AG20443 (cell line): ENCODE measurements at places on chromosomes 2 and 18.

GRCh38 chr2:4047961-4048891 lies 344.9 kb downstream of the DCDC2C start:
- DNase-seq: no peak

DNA sequence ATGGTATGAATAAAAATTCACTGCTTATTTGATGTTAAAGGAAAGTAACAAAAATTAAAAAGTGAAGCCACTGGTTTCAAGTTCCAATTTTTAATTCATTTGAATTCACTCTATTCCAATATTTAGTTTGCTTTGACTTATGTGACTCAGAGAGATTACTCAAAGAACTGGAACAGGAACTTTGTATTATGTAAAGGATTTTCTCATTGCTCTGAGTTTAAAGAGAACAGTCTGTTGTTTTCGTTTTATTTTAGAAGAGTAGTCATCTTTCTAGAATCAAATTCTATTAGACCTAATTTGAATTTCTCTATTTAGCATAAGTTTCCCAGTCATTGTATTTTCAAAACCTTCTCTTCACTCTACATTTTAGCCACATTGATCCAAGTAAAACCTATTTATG lies 300.1 kb upstream of the SLC8A1 start:
- DNase-seq: peak; percentile 11

DNA sequence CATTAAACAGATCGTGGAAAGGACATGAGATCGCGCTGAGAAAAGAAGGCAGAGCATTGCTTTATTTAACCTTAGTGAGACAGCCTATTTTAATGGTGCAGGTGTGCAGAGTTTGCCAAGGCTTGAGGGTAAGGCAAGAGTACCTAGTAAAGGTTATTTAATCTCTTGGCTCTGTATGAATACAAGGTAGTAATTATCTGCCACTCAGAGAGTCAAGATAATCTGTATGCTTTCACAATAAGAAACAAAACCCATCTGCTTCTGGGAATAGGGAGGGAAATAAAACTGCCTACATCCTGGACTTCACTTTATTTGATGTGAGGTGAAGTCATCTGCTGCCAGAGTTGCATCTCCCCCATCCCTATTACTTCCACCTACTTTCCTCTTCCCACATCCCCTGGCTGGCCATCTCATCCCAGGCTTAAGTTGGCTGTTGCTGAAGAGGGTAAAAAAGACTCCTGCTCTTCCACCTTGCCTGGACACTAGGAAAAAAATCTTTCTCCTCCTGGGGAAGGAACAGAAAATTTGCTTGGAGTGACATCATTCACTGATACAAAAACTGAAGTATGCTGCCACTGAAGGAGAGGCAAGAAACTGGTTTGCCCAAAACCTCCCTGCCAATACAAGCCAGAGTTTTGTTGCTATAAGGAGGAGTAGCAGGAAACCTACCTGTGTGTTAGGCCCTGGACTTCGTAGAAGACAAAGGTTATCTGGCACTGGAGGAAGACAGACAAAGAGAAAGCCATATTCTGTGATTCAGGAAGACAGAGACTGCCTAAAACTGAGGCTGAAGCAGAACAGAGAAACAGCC lies 35.8 kb upstream of the ARHGAP25 start:
- DNase-seq: no peak

GRCh38 chr2:18413676-18414396 lies 146.6 kb downstream of the RDH14 start:
- peak; percentile 76 for DNase-seq

- no peak for DNase-seq
Observed at GRCh38 chr2:23657934-23658333, 269.0 kb downstream of the ATAD2B start.

- no peak for DNase-seq
Observed at GRCh38 chr18:77037567-77037966, 95.0 kb downstream of the MBP start.

DNA sequence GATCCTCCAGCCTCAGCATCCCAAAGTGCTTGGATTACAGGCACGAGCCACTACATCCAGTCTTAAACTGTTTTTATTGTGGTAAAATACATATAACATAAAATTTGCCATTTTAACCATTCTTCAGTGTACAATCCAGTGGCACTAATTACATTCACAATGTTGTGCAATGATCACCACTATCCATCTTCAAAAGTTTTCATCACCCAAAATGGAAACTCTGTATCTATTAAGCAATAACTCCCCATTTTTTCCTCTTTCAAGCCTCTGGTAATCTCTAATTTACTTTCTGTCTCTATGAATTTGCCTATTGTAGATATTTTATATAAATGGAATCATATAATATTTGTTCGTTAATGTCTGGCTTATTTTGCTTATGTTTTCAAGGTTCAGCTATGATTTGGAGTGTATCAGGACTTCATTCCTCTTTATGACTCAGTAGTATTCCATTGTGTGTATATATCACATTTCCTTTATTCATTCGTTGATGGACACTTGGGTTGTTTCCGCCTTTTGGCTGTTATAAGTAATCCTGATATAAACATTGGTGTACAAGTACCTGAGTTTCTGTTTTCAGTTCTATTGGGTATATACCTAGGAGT lies 71.8 kb downstream of the GFPT1 start:
- DNase-seq: no peak

GRCh38 chr18:45518311-45519155 lies 96.7 kb upstream of the SLC14A2 start:
- DNase-seq: no peak

GRCh38 chr2:8636041-8636491 lies 45.8 kb upstream of the ID2 start:
- no peak for DNase-seq

DNA sequence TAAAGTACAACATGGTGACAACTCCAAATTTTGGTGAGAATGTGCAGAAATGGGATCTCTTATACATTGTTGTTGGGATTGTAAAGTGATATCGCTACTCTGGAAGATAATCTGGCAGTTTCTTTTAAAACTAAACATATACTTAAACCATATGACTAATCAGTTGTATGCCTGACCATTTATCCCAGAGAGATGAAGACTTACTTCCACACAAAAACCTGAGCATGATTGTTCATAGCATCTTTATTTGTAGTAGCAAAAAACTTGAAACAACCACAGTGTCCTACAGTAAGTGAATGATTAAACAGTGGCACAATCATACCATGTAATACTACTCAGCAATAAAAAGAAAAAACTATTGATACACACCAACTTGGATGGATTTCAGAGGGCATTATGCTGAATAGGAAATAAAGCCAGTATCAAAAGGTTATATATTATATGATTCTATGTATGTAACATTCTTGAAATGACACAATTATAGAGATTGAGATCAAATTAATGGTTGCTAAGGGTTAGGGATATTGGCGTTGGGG lies 47.3 kb downstream of the EPB41L5 start:
- DNase-seq: no peak

DNA sequence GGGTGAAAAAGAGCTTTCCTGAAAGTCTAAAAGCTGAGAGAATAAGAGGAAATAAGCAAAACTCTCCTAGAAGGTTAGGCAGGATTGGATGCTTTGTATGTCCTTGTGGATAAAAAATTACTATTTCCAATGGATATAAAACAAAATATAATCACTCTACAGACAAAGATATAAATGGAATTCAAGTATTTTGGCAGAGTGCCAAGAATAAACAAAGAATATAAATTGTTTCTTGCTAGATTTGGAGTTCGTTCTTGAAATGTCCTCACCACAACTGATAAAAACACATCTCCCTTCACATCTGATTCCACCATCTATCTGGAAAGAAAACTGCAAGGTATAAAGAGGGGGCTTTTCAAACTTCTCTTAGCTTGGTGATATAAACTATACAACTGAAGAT lies 13.3 kb downstream of the SULT1C3 start:
- DNase-seq: no peak

- DNase-seq: no peak
Observed at GRCh38 chr2:241808721-241809382, at the start of gene NEU4. TSS of gene NEU4 (plus strand) at chr2:241809193. CDS start at chr2:241814485, 5,292 bp downstream.

DNA sequence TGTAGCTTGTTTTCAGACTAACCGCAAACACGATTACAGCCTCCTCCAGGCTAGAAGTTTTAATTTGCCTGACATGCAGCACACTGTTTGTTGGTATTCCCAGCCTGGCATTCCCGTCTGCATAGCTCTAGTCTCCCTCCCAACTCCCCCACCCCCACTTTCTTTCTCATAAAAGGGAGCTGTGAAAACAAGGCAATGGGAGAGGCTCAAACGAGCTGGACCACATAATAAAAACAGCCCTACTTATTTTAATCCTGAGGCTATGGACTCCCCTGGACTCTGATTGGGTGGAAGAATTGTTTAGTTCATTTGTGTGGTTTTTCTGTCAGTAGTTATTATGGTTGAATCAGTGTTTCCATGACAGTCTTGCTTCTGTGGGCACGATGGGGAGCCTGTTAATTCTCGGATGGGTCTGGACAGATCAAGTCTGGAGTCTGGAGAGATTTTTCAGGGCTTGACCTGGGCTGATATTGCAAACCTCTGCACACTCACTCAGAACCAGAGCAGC lies 1.2 kb downstream of the STON1 start:
- DNase-seq: peak; percentile 76

DNA sequence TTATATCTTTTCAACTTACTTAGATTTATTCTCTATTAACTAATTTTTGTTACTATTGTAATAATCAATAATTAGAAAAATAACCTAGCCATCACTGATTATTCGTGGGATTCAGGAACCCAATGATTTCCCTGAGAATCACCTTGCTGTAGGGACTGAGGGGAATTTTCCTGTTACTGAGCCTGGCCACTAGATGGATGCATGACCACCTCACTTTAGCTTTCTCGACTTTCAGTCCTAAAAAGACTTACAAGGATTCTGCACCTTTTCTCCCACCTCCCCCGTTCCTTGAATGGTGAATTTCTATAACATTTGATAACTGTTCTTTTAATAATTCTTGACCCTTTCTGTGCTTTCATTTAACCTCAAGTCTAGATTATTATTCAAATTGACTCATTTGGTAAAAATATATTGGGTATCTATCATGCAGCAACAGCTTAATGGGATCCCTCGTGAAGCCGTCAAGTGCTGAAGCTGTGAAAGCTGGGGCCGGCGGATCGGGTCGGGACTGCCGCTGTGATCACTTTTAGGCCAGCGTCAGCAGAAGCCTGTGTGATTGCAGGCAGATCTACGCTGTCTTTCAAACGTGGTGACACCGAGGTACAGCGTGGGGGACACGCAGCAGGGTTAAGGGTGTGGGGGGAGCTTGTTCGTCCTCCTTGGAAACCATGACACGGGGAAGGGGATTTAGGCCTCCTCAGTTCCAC lies 38.8 kb upstream of the TMEM18 start:
- peak; percentile 41 for DNase-seq

DNA sequence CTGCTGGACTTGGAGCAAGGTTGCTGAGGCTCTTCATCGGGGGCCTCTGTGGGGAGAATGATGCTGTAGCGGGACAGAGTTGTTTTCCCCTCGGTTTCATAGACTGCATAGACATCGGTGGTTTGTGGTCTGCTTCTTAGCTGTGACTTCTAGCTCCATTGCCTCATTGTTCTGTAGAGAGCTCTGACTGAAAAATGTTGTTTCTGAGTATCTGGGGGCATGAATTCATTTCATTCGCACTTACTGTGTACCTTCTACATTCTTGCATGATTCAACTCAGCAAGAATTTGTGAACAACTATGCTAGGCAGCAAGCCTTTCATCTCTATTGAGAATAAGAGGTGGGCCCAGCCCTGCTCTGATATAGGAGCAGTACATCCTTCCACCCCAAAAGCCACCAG lies 406.8 kb downstream of the NBAS start:
- no peak for DNase-seq

DNA sequence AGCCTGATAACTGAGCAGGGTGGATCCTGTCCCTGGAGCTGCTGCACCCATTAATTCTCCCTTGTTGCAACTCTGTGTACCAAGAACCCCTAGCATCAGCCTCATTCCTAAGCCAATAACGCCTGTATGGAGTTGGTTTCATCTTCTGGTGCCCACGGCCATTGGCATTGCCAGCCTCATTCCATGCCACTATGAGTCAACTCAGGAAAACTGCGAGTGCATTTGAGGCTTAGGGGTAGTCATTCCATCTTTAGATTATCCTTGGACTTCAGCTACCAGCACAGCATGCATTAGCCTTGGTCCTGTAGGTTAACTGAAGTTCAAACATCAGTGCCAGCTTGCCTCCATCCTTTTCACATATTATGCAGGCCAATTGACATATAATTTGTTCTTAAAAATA lies 1.4 kb upstream of the TRIM54 start:
- DNase-seq: no peak

DNA sequence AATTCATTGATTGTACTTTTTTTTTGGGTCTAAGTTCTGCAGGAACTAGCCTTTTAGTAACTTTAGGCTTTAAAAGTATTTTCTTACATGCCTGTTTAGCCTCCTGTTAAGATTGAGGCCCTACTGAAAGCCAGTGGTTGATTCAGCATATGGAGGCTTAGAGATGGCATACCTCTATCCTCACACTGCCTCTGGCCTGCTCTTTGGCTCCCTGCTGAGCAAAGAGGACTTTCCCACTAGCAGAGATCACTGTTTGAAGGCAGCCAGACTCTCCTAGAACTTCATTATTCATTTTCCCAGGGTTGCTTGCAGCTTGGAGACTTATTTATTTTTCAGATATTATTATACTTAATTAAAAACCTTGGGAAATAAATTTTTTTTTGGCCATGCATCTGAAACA lies 405.6 kb upstream of the MEX3C start:
- no peak for DNase-seq

GRCh38 chr2:237614151-237614720 lies 13.2 kb upstream of the LRRFIP1 start:
- no peak for DNase-seq
